GDM1 (cell line): ENCODE measurements at places on chromosomes 2 and 18.

- DNase-seq, result no peak
Measured at GRCh38 chr2:153197402-153198386, 280.9 kb downstream of the RPRM start.

DNA sequence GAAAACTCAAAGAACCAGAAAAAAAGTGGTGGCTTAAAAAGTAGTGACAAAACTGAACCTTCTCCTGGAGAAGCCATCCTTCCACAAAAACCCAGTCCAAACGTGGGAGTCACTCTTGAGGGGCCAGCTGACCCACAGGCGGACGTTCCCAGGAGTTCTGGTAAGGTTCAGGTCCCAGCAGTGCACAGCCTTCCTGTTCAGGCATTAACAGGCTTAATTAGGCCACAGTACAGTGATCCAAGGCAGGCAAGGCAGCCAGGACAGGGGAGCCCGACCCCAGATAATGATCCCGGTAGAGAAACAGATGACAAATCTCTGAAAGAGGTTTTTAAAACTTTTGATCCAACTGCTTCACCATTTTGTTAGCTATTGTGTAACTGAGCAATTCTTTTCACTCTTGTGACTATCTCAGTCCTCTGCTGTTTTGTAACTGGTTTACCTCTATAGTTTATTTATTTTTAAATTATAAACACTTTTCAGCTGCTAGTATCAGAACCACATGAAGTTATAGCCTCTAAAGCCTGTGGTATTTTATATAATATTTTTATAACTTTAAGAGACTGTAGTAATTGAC lies 56.8 kb downstream of the ZC3H6 start:
- no peak for DNase-seq

- DNase-seq, result no peak
Measured at GRCh38 chr2:26588576-26588975, 52.6 kb downstream of the CIB4 start.

GRCh38 chr2:218671097-218671653 lies 627 bp downstream of the RNF25 start:
- no peak for DNase-seq

DNA sequence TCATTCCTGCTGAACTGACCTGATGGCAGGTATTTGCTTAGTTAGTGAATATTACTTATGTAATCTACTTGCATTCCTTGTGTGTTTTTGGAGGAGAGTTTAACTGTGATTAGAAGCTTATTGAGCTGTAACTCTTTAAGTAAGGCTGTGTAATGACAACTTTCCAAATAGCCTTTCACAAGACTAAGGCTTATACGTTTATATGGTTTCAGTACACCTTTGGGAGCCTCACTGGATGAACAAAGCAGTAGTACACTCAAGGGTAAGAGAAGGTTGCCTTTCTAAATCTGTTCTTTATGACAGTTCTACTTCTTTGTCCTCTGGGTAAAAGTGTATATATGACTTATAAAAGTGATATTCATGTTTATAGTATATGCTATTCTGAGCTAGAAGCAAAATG lies 4.3 kb downstream of the ITPRID2 start:
- no peak for DNase-seq

- DNase-seq, result no peak
Measured at GRCh38 chr2:19580830-19581229, 222.4 kb upstream of the OSR1 start.

- DNase-seq, result no peak
Measured at GRCh38 chr18:76445275-76445674, 49.8 kb downstream of the ZNF516 start.

GRCh38 chr2:174729797-174730697 lies 34.2 kb downstream of the CHRNA1 start:
- DNase-seq, result no peak

- DNase-seq, result no peak
Measured at GRCh38 chr2:38945911-38946310, 56.2 kb downstream of the ARHGEF33 start.

GRCh38 chr2:146997488-146997887 lies 847.3 kb upstream of the ACVR2A start:
- DNase-seq, result no peak

- DNase-seq, result no peak
Measured at GRCh38 chr2:157296490-157296889, 29.1 kb downstream of the ERMN start.

DNA sequence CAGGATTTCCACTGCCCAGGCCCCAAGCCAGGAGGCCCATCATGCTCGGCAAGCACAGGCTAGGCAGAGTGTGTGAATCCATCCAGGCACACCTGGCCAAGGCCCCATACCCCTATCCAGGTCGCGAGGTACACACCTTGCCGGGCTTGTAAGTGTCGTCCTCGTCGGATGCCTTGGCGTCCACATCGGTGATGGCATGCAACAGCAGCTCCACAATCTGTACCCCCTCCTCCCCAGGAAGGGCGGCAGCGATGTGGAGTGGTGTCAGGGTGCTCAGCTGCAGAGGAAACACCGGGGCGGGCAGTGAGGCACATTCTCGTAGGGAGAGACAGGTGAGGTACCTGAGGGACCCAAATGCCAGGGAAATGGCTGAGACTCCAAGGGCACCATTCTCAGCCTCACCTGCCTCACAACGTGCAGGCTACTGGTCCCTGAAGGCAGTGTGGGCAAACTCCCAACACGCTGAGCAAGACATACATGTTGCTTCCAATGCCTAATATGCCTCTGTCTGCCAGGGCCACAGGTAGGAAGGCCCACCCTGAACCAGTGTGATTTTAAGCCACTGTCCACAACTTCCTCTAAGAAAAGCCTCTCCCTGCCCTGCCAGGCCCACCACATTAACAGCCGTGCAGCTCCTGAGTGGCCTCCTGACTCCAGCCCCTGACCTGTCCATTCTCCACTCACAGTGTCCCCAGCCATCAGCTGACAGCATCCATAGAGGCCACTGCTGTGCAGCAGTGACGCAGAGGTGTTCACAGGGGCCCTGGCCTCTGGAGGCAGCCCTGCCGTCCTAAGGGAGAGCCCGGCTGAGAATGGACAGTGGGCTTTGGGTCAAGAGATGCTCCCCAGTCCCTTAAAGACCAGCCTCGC lies 44.9 kb downstream of the ANKMY1 start:
- no peak for DNase-seq
